ENCODE measurements at places on chromosomes 1 and 21. TPM values are rescaled to one million over a fixed set of nuclear protein-coding genes. Genes with fewer than 3 reads are reported as not detected.
A peak's percentile ranks its signal among the peaks of the same experiment; 100 is the strongest.

DNA sequence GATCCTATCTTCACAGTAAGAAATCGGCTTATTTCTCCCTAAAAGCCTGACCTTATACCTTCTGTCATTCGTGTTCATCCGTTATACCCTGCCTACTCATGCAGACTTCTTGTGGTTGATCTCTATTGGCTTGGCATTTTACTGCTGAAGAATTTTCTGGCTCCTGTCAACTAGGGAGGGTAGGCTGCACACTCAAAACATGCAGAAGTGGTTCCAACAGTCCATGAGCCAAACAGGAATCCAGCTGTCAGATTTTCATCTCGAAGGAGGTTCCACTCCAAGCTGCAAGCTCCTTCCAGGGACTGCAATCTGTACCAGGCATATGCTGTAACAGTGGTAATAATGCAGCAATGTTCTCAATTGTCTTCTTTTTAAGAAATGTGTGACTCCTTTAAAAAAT is 10.1 kb downstream of the DNAJC11 start:
- H3K4me1 ChIP-seq: no peaks in the 10 kb centered on the region
- DNase-seq: no peak
- no peaks in the 10 kb centered on the region for H3K27me3 ChIP-seq
- H3K27ac ChIP-seq: no peak overlapping the region

GRCh38 chr1:57473448-57473847 is 49.6 kb upstream of the DAB1 start:
- no peak for DNase-seq
- no peaks in the 10 kb centered on the region for H3K4me1 ChIP-seq
- H3K27me3 ChIP-seq: peaks cover 32% of the 10 kb centered on the region
- H3K4me3 ChIP-seq: no peak overlapping the region
- no peaks in the 10 kb centered on the region for H3K36me3 ChIP-seq

The LHX8 gene
- total RNA-seq: not detected

DNA sequence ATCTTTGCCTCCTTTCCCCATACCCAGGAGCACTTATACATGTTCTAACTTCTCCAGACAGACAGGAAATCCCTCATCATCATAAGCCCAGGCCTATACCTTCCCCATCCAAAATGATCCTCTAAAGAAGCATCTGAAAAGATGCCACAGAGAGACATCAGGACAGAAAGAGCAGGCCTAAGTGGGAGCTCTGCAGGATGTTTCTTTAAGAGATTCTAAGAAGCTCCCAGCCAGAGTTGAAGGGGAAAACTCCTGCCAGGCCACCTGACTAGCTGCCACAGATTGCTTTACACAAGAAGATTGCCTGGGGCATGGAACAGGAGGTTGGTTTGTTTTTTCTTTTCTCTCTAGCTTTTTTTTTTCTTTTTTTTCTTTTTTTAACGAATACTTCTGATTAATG is 275.8 kb downstream of the VAV3 start:
- no peak overlapping the region for H3K4me3 ChIP-seq
- H3K4me1 ChIP-seq: peaks cover 46% of the 10 kb centered on the region
- H3K27ac ChIP-seq: peak overlapping the region; percentile 37
- no peaks in the 10 kb centered on the region for H3K27me3 ChIP-seq
- peak; percentile 70 for DNase-seq
- H3K36me3 ChIP-seq: no peaks in the 10 kb centered on the region

The WNT2B gene
- total RNA-seq: 1.1 TPM

- no peaks in the 10 kb centered on the region for H3K36me3 ChIP-seq
- no peak overlapping the region for H3K4me3 ChIP-seq
- no peak for DNase-seq
- H3K4me1 ChIP-seq: no peaks in the 10 kb centered on the region
- no peak overlapping the region for H3K27ac ChIP-seq
Observed at GRCh38 chr1:245045087-245045881, 109.5 kb upstream of the KIF26B start.

- no peak for DNase-seq
- H3K27me3 ChIP-seq: no peaks in the 10 kb centered on the region
- peaks cover 65% of the 10 kb centered on the region for H3K36me3 ChIP-seq
- H3K27ac ChIP-seq: peak overlapping the region; percentile 80
Observed at GRCh38 chr1:93905051-93905450, 4.2 kb downstream of the GCLM start.

- H3K4me3 ChIP-seq: no peak overlapping the region
- H3K36me3 ChIP-seq: no peaks in the 10 kb centered on the region
- DNase-seq: no peak
- no peak overlapping the region for H3K27ac ChIP-seq
Observed at GRCh38 chr1:45863218-45863617, 59.8 kb downstream of the MAST2 start.

DNA sequence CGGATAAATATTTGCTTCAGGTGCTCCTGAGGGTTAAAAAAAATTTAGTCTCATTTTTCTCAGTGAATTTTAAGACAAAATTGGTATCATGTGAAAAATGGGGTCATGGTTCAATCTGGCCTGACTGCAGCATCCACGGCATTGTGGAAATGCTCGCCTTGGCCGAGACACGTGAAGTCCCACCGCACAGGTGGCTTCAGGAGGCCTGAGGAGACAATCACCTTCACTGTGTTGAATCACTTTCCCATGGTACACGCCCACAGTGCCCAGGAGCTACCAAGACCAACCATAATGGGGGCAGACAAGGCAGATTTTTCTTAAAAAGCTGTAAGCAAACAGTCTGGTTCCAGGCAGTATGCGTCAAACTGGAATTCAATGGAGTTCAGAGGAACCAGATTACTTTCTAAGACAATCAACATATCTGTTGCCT is 11.0 kb upstream of the CPLANE2 start:
- no peak overlapping the region for H3K4me3 ChIP-seq
- peak overlapping the region; percentile 50 for H3K27ac ChIP-seq
- no peak for DNase-seq
- peaks cover 18% of the 10 kb centered on the region for H3K4me1 ChIP-seq

DNA sequence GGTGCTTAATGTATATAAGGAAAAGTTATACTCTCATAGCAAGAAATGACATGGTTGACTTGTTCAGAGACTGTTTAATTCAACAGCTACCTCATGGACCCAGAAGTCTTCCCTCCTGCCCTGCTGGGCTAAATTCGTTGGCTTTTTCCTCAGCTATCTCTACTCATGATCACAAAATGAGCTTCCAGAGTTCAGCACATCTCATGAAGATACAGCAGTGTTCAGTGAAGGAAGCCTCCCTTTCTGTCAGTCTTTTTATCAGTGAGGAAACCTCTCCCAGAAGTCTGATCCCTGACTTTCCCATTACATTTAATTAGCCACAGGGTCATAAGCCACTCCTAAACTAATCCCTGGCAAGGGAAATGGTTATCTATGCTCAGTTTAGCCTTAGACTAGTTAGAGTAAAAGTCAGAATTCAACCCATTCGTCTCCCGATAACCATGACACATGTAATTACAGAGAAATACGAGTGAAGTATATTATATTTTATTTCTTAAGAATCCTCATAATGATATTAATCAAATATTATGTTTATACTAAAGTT is 97.5 kb downstream of the DENND1B start:
- H3K27ac ChIP-seq: no peak overlapping the region
- DNase-seq: no peak

DNA sequence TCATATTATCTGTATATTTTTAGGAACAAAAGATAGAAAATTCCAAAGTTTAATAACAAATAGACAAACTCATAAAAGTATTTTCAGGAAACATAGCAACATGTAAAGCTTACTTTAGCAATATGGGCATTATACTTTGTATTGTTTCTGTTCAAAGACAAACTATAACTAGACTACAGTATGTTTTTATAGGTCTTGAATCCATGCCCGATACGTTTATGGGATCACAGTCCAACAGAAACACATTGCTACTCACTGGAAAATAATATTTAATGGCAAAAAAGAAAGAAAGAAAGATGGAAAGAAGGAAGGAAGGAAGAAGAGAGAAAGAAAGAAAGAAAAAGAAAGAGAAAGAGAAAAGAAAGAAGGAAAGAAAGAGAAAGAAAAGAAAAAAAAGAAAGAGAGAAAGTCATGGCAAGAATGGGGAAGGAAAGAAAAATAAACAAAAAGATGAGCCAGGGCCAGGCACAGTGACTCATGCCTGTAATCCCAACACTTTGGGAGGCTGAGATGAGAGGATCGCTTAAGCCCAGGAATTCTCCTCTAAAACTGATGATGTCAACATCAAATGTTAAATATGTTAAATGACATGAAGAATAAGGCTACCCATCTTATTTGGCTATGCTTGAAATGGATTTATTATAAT is 32.7 kb downstream of the TM2D1 start:
- no peaks in the 10 kb centered on the region for H3K27me3 ChIP-seq
- no peak overlapping the region for H3K4me3 ChIP-seq
- H3K4me1 ChIP-seq: peaks cover 7% of the 10 kb centered on the region
- H3K36me3 ChIP-seq: no peaks in the 10 kb centered on the region
- DNase-seq: no peak
- no peak overlapping the region for H3K27ac ChIP-seq

DNA sequence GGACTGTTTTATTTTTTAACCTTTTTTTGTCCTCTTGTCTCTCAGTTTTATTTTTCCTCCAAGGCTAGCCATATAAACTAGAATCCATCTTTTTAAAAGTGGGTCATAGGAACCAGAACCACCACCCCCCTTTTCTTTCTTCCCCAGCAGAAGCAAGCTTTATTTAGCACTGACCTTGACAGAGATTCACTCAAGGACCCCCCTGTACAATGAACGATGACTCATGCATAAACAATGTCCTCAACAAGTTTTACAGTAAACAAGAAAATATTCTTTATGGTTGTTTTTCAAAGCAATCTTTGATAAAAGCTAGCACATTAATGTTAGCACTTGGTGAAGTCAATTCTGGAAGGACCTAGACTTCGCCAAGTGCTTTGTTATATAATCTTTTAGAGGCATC is 14.1 kb downstream of the PKN2 start:
- peak overlapping the region; percentile 30 for H3K27ac ChIP-seq
- H3K27me3 ChIP-seq: no peaks in the 10 kb centered on the region
- peaks cover 28% of the 10 kb centered on the region for H3K4me1 ChIP-seq
- DNase-seq: no peak

GRCh38 chr1:7644961-7645750 is 125.9 kb upstream of the VAMP3 start:
- peak; percentile 33 for DNase-seq
- no peaks in the 10 kb centered on the region for H3K4me1 ChIP-seq
- H3K36me3 ChIP-seq: no peaks in the 10 kb centered on the region
- H3K27me3 ChIP-seq: peaks cover 55% of the 10 kb centered on the region
- no peak overlapping the region for H3K27ac ChIP-seq

The EPHA2 gene
- 65.8 TPM for total RNA-seq

- DNase-seq: no peak
- H3K27ac ChIP-seq: no peak overlapping the region
- H3K27me3 ChIP-seq: no peaks in the 10 kb centered on the region
- no peak overlapping the region for H3K4me3 ChIP-seq
Observed at GRCh38 chr1:59018860-59019259, 235.0 kb upstream of the JUN start.
